ENCODE measurements at places on chromosomes 2 and 18.

DNA sequence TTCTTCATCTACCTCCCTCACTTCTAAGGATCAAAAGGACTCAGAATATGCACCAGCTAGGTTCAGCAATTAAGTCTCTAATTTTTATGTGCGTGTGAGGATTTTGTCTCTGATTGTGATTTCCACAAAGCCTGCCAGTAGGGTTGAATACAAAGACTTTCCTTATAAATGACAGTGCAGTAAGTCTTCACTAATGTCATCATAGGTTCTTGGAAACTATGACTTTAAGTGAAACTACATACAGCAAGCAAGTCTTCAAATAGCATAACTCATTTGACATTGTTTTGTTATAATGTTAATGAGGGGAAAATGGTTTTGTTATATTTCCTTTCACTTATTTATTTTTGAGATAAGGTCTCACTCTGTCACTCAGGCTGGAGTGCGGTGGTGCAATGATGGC, 526.3 kb upstream of the DCC start:
- DNase-seq, result no peak

GRCh38 chr2:17617516-17617915, 77.0 kb downstream of the VSNL1 start:
- DNase-seq, result no peak

DNA sequence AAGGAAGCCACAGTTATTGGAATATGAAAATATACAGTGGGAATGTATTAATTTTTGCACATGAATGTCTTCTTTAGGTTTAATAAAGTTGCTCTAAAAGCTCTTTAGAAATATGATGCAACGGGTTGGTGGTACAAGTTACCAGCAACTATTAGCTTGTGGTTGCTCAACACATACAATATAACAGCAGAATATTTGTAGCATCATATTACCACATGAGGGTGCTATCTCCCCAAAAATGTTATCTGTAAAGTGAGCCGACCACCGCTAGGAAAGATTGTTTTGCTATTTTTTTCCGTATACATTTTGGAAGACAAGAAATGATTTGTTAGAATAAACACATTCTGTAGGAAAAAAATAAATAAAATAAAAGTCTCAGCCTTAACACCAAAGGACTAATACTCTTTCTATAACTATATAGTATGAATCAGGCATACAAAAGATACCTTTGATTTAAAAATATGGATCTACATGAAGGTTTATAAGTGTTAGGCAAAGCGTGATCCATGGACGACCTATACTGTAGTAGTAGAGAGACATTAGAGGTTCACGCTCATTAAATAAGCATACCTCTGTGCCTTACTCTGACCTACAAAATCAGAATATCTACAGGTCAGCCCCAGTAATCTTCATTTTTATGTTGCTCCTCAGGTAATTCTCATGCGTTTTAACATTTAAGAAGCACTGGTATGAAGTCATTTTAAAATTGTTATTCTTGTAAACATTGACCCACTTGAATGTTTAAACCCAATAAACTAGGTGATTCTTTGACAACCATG, 1110.6 kb upstream of the ACVR2A start:
- DNase-seq, result peak; percentile 34

DNA sequence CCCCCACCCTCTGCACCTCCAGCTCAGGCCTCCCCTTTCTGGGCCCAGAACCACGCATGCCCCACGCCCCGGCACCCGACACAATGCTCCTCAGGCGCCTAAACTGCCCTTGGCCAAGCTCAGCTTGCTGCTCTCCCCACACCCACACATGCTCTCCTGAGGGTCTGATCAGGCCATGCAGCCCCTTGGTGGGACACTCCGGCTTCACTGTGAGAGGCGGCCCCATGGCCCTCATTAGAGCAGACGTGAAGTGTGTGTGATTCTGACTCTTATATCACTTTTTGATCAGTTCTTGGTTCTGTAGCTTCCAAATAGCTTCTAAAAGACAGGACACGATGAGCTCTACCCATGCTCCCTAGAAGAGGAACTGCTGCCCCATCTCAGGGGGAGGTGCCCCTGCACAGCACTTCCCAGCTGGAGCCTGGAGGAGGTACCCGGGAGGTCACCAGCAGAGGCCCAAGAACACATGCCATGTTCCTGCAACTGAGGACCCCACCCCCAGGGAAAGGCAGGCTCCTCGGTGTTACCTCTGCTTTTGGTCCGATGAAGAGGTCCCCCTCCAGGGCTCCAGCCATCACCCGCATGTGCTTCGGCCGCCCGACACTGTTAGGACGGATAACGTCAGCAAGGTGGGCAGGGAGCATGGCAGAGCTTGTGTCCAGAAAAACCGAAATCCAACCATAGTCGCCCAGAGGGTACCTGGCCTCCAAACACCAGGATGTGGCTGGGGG, 3.6 kb downstream of the ACTR1B start:
- no peak for DNase-seq

- no peak for DNase-seq
Observed at GRCh38 chr2:150339951-150340350, 147.5 kb downstream of the RND3 start.

DNA sequence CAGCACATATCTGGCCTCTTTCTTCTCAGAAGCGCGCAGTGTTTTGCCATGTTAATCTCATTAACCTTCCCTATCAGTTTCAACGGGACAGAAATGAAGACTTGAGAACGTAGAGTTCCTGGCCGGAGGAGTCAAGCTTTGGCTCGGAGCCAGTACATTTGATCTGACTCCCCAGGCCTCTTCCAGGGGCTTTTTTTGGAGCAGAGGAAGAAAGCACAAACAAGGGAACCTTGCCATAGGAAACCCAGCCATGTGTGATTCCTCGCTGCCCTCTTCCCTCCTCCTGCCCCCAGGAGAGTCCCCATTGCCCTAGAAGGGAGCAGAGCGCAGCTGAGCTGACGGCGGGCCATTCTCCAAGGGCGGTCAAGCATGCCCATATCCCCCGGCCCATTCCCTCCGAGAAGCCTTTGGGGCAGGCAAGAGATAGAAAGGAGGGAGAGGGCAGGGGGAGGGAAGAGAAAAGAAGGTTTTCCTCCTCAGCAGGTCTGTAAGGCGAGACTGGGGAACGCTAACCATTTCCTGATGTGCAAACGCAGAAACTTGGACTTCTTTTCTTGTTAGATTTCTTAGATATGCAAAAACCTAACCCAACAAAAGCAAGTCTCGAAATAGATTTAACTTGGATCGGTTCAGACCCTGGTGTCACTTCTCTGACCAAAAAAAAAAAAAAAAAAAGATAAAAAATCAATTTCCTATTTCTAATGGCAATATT, 63.7 kb upstream of the POU3F3 start:
- no peak for DNase-seq

GRCh38 chr2:151200277-151200676, 61.4 kb downstream of the RBM43 start:
- DNase-seq, result no peak

GRCh38 chr2:36403675-36404230, 48.2 kb downstream of the CRIM1 start:
- DNase-seq, result peak; percentile 59

- no peak for DNase-seq
Observed at GRCh38 chr2:237715459-237715947, 83.1 kb upstream of the RBM44 start.

- DNase-seq, result no peak
Observed at GRCh38 chr2:16189029-16189835, 248.9 kb downstream of the MYCN start.

GRCh38 chr18:23494992-23495391, 8.3 kb upstream of the RMC1 start:
- DNase-seq, result no peak

- DNase-seq, result no peak
Observed at GRCh38 chr2:211564441-211564840, 974.2 kb downstream of the ERBB4 start.

- no peak for DNase-seq
Observed at GRCh38 chr2:241514986-241515737, 6.8 kb upstream of the STK25 start.

DNA sequence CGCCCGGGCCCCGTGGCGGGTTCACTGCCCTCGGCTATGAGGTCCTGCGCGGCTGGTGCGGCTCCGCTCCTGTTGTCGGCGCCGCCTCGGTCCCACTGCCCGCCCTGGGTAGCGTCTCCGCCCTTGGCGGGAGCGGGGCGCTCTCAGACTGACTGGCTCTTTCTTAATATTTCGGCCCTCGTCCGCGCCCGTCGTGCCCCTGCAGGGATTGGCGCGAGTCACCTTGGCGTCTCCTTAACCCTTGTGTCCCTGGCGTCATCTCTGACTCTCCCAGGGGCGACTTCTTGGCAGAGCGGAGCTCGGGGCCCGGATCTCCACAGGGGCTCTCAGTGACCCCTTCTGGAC, 1.3 kb downstream of the PTMA start:
- DNase-seq, result no peak

GRCh38 chr2:228118940-228119339, 62.5 kb downstream of the SPHKAP start:
- no peak for DNase-seq

GRCh38 chr18:22422909-22423548, 5.3 kb upstream of the CTAGE1 start:
- DNase-seq, result no peak

DNA sequence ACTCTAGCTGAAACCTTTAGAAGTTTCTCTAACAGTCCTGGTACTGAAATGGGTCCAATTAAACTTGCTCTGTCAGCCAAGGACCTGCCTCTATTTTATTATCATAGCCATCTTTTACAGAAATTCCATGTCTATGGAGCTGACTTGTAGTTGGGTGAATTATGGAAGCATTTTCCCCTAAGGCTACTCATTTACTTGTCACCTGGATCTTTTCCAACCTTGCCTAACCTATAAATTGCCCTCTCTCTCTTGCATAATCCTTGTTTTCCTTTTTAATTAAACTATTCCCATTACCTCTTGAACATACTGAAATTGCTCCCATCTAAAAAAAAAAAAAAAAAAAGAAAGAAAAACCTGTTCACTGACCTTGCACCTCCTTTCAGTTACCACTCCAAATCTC, 74.6 kb upstream of the DOK6 start:
- DNase-seq, result no peak

DNA sequence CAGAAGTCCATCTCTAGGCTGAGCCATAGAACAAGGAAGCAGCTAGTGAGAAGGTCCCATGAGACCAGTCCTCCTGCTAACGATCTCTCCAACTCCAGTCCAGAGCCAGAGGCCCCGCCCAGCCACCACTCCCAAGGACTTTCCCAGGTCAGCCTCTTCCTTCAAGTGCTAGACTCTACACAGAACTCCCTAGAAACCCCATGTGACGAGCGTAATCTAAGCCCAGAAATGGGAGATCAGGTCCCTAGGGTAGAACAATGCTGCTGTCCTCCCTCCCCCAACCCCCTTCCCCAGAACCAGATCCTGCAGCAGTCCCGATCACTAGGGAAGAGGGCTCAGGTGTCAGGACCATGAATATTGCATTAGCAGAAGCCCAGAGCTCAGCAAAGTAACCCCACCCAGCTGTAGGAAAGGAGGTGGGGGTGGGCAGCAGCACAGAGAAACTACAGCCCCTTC, 6.9 kb downstream of the DCTN1 start:
- DNase-seq, result no peak

GRCh38 chr2:44430342-44430741, 68.6 kb downstream of the CAMKMT start:
- DNase-seq, result no peak

DNA sequence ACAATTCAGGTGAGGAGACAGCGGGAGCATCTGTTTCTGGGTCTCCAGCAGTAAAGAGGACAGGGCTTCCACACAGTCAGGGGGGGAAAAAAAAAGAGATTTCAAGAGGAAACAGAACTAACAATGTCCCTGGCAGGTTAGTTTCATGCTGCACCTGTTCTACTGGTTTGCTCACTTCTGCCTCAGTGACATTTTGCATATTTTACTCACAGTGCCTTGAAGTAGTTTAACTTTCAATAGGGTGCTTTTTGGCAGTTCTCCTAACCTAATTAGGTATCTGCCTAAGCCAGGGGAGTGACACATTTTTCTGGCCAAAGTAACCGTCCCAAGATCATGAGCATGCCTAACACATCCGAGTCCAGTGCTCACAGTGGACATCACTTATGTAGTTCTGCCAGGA, 109.0 kb upstream of the ALK start:
- DNase-seq, result no peak

- no peak for DNase-seq
Observed at GRCh38 chr2:233422050-233422639, 67.9 kb downstream of the DGKD start.

GRCh38 chr2:186559848-186560247, 30.0 kb upstream of the ITGAV start:
- no peak for DNase-seq
